ENCODE measurements at places on chromosomes 3 and 15.

- DNase-seq = no peak
These were observed 10.2 kb downstream of the SNRK start for GRCh38 chr3:43296565-43296964.

- DNase-seq = no peak
These were observed 48.2 kb downstream of the TRIM42 start for GRCh38 chr3:140726066-140726465.

DNA sequence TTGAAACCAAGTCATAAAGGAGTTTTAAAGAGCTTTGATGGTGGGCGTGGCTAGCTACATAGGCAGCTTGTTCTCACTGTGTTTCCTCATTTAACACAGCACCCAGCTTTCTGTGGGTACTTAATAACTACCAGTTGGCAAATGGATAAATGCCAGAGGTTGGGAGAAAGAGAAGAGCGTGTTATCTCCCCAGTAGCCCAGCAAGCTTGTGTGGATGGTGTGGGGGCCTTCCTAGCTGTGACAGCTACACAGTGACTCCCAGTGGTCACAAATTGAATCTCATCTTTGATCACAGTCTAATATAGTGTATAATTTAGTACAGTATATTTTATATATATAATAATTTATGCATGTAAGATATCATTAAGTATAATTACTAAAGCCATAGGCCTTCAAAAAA, 984.1 kb downstream of the EPHA3 start:
- DNase-seq = no peak

- no peak for DNase-seq
These were observed 26.3 kb upstream of the TIPARP start for GRCh38 chr3:156648086-156648485.

DNA sequence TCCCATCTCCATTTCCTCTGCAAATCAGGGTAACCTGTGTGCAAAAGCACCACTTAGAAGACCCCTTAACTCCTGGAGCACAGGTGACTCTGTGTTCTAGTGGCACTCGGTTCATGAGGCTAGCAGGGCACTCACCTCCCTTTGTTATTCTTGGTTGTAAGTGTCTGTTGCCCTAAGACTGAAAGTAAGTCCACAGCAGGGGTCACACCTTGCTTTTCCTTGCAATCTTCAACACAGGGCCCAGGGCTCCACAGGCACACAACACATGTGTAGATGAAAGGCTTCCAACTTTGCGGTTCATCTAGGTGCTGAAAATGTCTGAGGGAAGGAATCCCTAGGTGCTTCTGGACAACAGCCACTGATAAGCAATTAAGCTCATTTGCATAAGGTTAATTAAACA, 2.9 kb downstream of the RNU6-1 start:
- DNase-seq = no peak

DNA sequence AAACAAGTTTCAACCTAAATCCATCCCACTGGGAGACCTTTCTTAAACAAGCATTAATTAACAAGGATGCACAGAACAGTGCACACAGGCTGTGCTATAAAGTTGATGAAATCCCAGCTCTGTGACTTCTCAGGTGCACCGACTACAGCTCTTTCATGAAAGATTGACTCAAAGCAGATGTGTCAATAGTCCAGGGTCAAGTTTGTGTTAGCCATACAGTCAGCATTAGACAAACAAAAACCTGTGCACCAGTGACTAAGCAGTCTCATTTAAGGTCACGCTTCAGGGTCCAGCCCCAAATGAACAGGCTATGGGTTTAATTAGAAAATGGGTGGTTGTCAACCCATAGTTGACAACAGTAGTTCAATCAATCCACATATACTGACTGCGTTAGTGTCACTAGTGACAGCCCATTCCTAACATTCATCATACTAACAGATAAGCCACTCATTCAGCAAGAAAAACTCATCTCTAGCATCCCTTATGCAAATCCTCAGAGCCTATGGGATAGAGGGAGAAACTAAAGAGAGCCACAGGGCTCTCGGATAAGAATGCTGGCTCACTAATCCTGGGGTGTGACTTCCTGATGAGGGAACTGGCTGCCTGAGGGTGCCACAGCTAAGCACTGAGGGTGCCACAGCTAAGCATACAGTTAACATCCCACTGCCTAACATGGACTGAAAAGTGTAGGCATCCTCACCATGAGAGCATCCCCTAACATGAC, 84.1 kb downstream of the WNT5A start:
- no peak for DNase-seq

GRCh38 chr15:52261026-52261425, 34.6 kb downstream of the MYO5C start:
- DNase-seq = no peak

- no peak for DNase-seq
These were observed 413.9 kb downstream of the RBMS3 start for GRCh38 chr3:29694783-29695182.

DNA sequence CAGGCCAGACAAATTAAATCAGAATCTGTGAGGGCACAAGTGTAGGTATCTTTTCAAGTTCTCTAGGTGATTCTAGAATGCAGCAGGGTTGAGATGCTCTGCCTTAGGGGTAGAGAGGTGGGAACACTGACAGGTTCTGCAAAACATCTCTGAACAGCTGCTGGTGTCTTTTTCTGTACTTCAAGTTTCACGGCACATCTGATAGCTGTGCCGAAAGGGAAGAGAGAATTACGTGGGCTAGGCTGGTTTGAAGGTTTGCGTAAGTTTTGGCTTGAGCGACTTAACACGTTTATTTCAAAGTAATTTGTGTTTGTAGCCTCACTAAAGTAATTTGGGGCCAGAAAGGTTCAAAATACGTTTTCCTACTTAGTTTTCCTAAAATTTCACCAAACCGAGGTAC, 22.5 kb downstream of the PXK start:
- DNase-seq = no peak

DNA sequence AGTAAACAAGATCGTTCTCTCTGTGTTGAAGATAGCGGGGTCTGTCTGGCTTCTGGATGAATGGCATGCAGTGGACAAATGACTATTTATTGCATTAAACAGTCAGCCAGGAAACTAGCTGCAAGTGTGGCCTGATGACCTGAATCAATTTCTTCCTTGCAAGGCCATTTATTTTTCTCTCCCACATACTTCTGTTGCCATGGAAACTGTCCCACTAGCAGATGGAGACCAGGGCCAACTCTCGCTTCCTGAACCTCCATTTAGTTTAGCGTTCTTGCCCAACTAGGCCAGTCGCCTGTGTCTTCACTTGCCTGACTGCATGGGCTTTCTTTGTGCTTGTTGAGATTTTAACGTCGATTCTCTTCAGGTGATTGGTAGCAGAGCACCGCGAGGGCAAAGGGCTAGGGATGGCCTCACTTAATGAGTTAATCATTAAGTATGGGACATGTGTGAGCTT, 27.6 kb downstream of the LMCD1 start:
- no peak for DNase-seq
